GM13976 (cell line): ENCODE measurements at places on chromosomes 7 and 10.

DNA sequence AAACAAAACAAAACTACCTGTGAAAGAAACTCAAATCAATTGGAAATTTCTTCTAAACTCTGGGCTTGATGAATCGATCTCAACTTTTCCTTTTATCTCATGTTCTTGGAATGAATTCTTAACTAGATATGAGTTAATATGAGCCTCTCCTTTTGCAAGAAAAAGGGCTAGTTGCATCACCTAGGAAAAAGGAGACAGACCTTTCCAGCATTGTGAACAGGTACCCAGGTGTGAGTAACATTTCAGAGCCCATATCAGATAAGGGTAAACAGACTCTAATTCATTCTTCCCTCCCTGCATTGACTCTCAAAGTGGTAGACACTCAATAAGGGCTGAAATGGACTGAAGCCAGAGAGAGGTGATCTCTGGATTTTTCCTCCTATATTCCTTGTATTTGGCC is 103.8 kb upstream of the AGR3 start:
- DNase-seq = no peak

GRCh38 chr7:24975644-24976260 is 4.2 kb downstream of the OSBPL3 start:
- DNase-seq = no peak

DNA sequence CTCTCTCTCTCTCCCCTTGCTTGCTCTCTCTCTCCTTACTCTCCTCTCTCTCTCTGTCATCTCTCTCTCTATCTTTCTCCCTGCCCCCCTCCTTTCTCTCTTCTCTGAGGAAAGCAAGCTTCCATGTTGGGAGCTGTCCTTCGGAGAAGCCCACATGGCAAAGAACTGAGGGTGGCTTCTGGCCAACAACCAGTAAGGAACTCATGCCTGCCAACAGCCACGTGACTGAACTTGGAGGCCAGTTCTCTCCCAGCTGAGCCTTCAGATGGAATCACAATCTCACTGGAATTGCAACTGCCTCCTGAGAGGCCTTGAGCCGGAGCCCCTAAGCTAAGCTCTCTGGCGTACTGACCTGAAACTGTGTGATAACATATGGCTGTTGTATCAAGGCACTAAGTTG is 12.0 kb upstream of the DHTKD1 start:
- no peak for DNase-seq

DNA sequence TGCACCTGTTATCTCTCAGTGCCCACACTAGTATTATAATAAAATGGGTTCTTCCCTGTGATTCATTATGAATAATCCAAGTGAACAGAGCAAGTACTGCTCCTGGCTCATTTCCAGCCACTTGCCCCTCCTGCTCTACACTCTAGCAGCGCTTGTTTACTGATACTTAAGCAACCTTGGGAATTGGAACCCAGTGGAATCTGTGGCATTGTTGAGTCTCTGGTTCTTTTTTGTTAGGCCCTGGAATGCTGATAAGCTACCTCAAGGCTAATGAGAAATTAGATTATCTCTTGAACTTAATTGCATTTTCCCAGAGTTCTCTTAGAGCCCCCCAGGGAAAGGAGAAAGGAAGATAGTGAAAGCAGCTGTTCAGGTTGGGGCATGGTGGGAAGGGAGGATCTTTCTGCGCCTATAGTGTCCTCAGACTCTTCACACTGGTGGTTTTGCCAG is 34.0 kb downstream of the PRKAR2B start:
- no peak for DNase-seq

DNA sequence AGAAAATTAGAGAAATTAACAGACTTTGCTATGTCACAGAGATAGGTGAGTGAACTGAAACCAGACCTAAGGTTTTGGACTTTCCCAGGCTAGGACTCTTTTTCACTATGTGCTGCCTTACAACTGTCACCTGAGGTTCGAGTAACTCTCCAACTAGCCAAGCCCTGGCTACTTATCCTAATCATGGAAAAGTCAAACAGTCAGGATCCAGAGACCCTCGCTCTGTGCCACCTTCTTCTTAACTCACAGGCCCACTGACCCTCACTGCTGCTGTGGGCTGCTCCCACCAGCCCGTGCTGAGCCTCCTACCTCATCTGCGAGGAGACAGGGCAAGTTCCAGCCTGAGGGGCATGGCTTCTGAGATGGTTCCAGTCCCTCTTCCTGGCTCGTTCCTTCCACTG is 211.4 kb upstream of the KLF14 start:
- DNase-seq = no peak

DNA sequence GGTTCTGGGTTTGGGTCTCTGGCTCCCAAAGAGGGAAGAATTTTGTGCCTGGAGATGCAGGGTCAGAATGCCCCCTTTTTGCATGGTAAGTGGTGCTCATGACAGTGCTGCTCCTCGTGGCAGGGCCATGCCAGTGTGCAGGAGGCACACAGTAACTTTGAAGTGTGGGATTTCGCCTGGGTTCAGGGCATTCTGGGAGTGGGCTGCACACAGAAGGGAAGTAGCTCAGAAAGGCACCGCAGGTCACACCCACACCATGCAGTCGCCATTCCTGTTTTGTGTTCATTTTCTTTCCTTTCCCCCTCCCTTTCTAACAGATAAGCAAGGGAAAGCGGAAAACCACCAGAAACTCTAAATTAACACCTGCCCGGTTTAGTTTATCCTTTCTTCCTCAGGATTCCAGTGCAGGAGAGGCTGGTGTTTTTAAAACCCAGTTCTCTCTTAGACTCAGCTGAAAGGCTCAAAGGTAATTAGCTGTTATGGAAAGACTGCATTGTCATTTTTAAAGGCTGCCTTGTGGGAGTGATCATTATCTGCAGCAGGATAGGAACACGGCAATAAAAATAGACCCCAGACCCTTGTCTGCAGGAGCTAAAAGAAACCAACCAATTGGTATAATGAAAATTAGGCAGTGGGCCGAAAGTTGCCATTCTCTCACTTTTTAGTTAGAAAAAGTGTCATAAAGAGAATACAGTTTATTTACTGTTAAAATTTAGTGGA is 50.2 kb downstream of the EEPD1 start:
- no peak for DNase-seq

- no peak for DNase-seq
These were observed 2.0 kb downstream of the CUL1 start for GRCh38 chr7:148700661-148701064.

GRCh38 chr7:44381494-44382220 is 56.3 kb upstream of the CAMK2B start:
- DNase-seq = peak; percentile 9

- no peak for DNase-seq
These were observed 860.9 kb downstream of the XPNPEP1 start for GRCh38 chr10:109062371-109062770.

DNA sequence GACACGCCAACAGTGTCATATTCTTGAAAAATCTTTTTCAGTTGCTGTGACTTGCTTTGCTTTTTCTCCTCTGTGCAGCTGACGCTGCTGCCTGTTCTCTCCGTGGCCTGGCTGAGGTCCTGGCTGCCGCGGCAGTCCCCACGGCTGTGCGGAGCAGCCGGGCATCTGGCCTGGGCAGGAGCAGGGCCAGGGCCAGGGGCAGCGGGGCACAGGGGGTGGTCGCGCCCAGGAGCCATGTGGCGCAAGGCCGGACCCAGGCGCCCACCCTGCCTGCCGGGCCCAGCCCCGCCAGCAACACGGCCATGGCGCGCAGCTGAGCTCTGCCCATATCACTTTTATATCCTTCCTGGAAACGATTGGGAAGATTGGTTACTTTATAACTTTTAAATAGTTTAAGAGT is 109.4 kb upstream of the ACBD5 start:
- no peak for DNase-seq

GRCh38 chr7:7789551-7789988 is 71.2 kb upstream of the RPA3 start:
- peak; percentile 40 for DNase-seq

- no peak for DNase-seq
These were observed at the start of gene DLX5 for GRCh38 chr7:97024209-97025129. TSS of gene DLX5 (minus strand) at chr7:97024831. CDS start at chr7:97024623, 208 bp downstream.

DNA sequence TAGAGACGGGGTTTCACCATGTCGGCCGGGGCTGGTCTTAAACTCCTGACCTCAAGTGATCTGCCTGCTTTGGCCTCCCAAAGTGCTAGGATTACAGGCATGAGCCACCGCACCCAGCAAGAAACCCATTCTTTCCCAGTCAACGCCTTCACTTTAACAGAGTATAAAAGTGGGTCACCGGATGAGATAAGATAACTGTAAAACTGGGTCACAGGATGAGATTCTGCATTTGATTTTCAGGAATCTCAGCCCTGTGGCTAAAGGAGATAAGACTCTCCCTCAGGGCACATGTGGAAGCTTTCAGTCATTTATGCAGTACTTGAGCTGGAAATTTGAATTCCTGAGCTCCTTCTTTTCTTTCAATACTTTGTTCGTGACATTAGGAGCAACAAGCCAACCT is 70.8 kb downstream of the LRRC17 start:
- no peak for DNase-seq

DNA sequence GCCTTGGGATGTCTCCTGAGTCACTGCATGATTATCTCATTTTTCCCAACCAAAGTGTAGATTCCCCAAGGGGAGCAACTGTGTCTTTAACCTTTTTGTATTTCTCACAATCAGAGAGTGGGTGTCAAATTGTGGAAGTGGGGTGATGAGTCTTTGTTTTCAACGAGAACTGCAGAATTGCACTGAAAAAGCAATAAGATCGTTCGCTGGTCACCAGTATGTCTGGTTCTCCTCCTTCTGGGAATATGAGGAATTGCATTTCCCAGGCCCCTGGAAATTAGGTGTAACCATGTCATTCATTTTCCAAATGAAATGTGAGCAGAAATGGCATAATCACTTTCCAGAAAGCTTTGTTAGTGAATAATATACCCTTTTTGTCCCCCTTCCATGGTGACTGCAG is 326.9 kb downstream of the GPAM start:
- DNase-seq = no peak

DNA sequence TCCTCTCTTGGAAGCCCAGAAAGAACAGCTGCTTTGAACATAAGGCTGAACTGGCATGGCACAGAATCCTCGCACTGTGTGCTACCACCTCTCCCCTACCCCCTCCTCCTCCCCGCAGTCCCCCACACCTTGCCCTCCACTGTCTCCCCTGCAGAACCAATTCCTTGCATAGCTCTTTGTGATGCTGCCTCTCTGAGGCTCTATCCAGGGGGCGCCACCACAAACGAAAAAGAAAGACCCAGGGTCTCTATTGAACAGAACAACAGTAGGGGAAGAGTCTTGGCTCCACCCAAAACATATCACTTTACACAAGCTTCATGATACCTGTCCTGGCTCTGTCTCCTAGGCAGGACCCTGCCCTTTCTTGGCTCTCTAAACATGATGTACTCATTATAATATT is 26.2 kb upstream of the EBLN1 start:
- DNase-seq = no peak

- peak; percentile 24 for DNase-seq
These were observed 26.1 kb upstream of the RSU1 start for GRCh38 chr10:16843252-16843870.

GRCh38 chr7:8444468-8444769 is 11.0 kb downstream of the NXPH1 start:
- DNase-seq = no peak

DNA sequence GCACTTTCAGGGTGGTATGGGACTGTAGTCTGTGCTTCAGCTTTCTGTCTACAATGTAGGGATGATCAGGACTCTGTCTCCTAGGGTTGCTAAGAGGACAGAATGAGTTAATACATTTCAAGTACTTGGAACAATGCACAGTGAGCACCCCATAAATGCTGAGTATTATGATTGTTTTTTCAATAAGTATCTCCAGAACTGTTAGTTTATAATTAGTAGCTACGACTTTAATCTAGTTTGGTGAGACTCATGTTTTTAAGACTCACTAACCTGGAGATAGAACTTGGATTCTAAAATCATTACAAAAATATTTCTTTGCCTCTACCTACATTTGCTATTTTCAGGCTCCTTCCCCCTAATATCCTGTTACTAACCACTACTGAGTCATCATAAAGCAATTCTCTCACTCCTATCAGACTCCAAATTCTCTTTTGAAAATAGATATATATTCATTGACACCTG is 95.3 kb downstream of the CPED1 start:
- no peak for DNase-seq

DNA sequence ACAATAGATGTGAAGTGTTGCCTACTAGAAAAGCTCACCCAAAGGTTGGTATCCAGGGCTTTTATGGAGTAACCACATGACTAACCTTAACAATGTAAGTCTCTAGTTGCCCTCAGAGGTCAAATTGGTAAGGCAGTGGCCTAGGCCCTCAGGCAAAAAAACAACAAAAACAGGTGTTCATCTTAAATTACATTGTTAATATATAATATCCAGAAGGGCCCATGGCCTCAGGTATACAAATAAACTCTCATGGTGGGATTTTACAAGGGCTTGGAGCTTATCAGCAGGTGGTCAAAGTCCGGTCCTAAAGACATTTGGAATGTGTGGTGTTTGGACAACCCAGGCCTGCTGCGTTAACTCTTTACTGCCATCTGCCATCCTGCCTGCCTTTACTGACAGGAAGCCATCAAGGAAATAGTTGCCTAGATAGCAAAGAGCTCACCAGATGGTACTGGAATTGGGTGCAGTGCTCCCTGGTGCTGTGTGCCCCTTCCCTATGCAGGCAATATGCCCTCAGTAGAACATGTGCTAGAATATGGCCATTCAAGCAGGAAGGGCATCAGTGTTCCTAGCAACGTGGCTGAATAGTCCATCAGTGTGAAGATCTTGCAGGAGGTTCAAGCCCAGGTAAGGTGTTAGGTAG is 36.2 kb downstream of the TOMM7 start:
- DNase-seq = no peak

DNA sequence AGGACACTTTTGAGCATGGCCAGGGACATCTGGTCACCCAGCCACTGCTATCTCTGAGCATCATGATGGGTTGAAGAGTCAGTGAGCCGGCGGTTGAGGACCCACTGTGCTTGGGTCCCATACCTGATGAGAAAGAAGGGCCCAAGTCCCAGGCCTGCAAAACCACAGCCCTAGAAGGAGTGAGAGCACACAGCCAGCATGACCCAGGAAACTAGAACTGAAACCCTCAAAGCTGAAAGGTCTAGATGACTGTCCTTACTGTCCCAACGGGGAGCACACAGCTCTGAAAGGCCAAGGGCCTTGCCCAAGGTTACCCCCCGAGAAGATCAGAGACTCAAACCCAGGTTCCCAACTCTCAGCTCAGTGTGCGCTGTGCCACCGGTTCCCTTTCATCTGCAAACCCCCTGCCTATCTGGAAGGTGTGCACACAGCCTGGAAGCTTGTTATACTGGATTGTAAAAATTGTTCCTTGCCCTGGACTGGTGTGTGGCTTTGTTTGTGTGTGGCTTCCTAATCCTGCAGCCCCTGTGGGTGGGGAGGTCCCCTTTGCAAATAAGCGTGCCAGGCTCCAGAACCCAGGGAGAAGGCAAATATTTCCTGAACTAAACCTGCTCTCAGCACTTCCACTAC is 22.6 kb upstream of the PSAP start:
- DNase-seq = peak; percentile 84

GRCh38 chr7:16708980-16709379 is 44.6 kb upstream of the TSPAN13 start:
- no peak for DNase-seq

- DNase-seq = no peak
These were observed 9.6 kb upstream of the PTTG1IP2 start for GRCh38 chr7:90459888-90460287.
